ENCODE measurements at places on chromosomes 2 and 18.

- peak overlapping the region; percentile 99 for H3K27ac ChIP-seq
- peaks cover 57% of the 10 kb centered on the region for H3K36me3 ChIP-seq
- no peak overlapping the region for H3K4me3 ChIP-seq
- H3K27me3 ChIP-seq, result no peaks in the 10 kb centered on the region
- no peak for ATAC-seq
- peaks cover 8% of the 10 kb centered on the region for H3K4me1 ChIP-seq
Observed at GRCh38 chr2:20622296-20622686, 28.6 kb downstream of the HS1BP3 start.

- ATAC-seq, result no peak
- no peaks in the 10 kb centered on the region for H3K4me1 ChIP-seq
- H3K27ac ChIP-seq, result no peak overlapping the region
- H3K27me3 ChIP-seq, result no peaks in the 10 kb centered on the region
Observed at GRCh38 chr2:177716484-177716883, 323.9 kb downstream of the AGPS start.

- ATAC-seq, result no peak
- H3K4me3 ChIP-seq, result no peak overlapping the region
- H3K4me1 ChIP-seq, result no peaks in the 10 kb centered on the region
Observed at GRCh38 chr2:77325395-77325794, 196.8 kb downstream of the LRRTM4 start.

GRCh38 chr2:177419274-177419673 is 26.7 kb downstream of the AGPS start:
- H3K27ac ChIP-seq, result no peak overlapping the region
- no peak overlapping the region for H3K4me3 ChIP-seq
- no peaks in the 10 kb centered on the region for H3K36me3 ChIP-seq
- no peaks in the 10 kb centered on the region for H3K4me1 ChIP-seq
- H3K27me3 ChIP-seq, result no peaks in the 10 kb centered on the region

DNA sequence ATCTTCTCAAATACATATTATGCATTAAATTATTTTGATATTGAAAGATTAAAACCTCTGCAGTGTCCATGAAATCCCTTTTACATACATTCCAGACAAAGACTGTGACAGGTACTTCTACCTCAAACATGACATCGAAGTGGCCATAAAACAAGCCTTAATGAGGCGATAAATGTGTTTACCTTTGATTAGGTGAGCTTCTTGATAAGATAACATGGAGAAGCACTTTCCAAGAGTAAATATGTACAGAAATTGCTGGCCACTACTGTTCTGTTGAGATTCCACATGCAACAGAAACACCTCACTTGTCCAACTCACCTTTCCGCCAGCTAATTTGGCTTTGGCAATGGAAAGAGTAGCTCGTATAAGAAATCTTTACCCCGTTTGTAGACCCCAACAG is 55.2 kb downstream of the ZEB2 start:
- peaks cover 21% of the 10 kb centered on the region for H3K4me1 ChIP-seq
- no peak overlapping the region for H3K27ac ChIP-seq
- ATAC-seq, result no peak
- no peak overlapping the region for H3K4me3 ChIP-seq
- no peaks in the 10 kb centered on the region for H3K27me3 ChIP-seq

- H3K4me3 ChIP-seq, result no peak overlapping the region
- no peaks in the 10 kb centered on the region for H3K36me3 ChIP-seq
- no peak overlapping the region for H3K27ac ChIP-seq
Observed at GRCh38 chr2:18763338-18763737, 174.0 kb upstream of the NT5C1B start.

GRCh38 chr2:196131384-196131937 is 39.9 kb downstream of the STK17B start:
- no peaks in the 10 kb centered on the region for H3K4me1 ChIP-seq
- H3K27ac ChIP-seq, result no peak overlapping the region
- H3K27me3 ChIP-seq, result no peaks in the 10 kb centered on the region
- no peak for ATAC-seq
- H3K36me3 ChIP-seq, result no peaks in the 10 kb centered on the region

DNA sequence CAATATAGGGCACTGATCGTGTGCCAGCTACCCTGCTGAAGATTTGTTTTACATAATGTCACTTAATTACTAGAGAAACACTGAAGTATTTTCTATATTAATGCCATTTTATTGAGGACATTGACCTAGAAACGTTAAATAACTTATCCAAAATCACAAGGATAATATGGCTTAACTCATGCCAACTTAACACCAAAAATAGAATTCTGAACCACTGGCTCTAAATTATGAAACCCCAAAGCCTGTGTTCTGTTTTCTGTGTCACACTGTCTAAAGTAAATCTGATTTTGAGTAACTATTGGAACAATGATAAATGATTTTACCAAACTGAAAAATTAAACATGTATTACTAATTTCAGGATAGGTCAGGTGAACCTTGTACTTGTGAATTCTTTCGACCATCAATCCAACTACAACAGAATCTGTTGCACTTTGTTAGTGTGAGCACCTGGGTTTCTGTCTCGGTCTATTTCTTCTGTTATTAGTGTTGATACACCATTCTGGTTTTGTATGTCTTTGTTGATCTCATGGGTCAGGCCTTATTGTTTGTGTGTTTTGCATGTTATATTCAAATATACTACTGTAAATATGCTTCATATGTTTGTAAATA is 48.2 kb upstream of the CCDC141 start:
- H3K4me1 ChIP-seq, result no peaks in the 10 kb centered on the region
- no peak overlapping the region for H3K27ac ChIP-seq
- no peak overlapping the region for H3K4me3 ChIP-seq
- no peaks in the 10 kb centered on the region for H3K36me3 ChIP-seq
- H3K27me3 ChIP-seq, result no peaks in the 10 kb centered on the region

DNA sequence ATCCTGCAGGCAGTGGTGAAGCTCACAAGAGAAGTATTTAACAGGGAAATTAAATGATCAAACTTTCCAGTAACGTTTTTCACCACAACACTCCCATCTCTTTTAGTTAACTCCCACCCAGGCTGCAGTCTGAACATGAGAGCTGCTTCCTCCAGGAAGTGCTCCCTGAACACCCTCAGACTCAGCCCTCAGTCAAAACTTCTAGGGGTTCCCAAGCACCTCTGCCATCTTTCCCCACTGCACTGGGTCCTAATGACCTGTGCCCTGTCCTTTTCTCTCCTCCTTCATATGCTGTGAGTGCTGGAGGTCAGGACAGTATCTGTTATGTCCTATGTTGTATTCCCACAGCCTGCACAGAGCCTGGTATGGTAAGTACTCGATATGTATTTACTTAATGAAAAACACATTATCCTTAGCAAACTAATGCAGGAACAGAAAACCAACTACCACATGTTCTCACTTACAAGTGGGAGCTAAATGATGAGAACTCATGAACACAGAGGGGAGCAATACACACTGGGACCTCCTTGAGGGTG is 49.2 kb upstream of the ASPRV1 start:
- no peak overlapping the region for H3K27ac ChIP-seq
- H3K36me3 ChIP-seq, result no peaks in the 10 kb centered on the region
- H3K4me1 ChIP-seq, result no peaks in the 10 kb centered on the region
- ATAC-seq, result no peak

GRCh38 chr2:142038826-142039225 is 92.0 kb downstream of the LRP1B start:
- no peak overlapping the region for H3K27ac ChIP-seq
- H3K27me3 ChIP-seq, result no peaks in the 10 kb centered on the region
- no peak for ATAC-seq
- H3K36me3 ChIP-seq, result no peaks in the 10 kb centered on the region

GRCh38 chr2:201886504-201886903 is 80.2 kb downstream of the CDK15 start:
- no peaks in the 10 kb centered on the region for H3K36me3 ChIP-seq
- H3K4me3 ChIP-seq, result no peak overlapping the region
- peaks cover 37% of the 10 kb centered on the region for H3K4me1 ChIP-seq
- no peaks in the 10 kb centered on the region for H3K27me3 ChIP-seq
- no peak for ATAC-seq
- no peak overlapping the region for H3K27ac ChIP-seq

DNA sequence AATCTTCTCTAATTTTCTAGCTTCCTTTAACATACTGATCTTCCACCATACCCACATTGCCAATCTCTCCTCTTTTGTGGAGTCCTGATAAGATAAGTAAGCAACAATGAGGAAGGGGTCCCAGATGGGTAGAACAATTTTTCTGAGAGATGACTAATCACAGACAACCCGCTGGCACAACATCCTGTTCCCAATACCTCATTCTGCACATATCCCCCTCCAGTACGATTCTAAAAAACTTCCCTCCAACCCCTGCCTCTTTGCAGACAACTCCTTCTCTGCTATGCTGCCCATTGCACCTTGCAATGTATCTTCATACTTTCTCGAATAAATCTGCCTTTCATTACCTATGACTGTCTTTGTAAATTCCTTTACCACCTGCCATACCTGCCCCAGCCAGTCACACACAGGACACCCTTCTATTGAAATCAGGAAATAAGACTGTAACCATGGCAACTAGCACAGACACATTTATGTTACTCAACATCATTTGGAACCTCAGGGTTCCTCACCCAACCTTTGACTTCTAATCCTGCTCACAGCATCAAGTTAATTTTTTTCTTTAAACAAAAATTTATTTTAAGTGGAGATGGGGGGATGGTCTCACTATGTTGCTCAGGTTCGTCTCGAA is 7.4 kb upstream of the EXOC6B start:
- no peaks in the 10 kb centered on the region for H3K4me1 ChIP-seq
- no peak for ATAC-seq
- H3K27ac ChIP-seq, result no peak overlapping the region
- H3K4me3 ChIP-seq, result no peak overlapping the region
- no peaks in the 10 kb centered on the region for H3K36me3 ChIP-seq
- H3K27me3 ChIP-seq, result peaks cover 8% of the 10 kb centered on the region

- H3K36me3 ChIP-seq, result no peaks in the 10 kb centered on the region
- no peak overlapping the region for H3K27ac ChIP-seq
- H3K4me1 ChIP-seq, result no peaks in the 10 kb centered on the region
- peaks cover 22% of the 10 kb centered on the region for H3K27me3 ChIP-seq
- no peak overlapping the region for H3K4me3 ChIP-seq
Observed at GRCh38 chr2:235371018-235371417, 122.8 kb upstream of the AGAP1 start.

DNA sequence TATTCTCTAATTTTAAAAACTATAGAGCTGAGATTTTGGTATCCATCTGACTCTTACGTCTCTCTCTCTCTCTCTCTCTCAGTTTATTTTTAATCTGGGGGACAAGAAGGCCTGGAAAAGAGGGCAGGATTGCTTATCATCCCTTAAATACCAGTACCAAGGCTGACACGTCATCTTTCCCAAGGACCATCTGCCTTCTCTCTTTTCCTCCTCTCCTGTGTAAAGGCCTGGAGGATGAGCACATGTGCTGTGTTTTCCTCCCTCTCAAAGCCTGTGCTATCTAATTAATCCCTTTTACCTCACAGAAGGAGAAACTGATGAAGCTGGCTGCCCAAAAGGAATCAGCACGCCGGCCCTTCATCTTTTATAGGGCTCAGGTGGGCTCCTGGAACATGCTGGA is 7.3 kb downstream of the IL37 start:
- no peak for ATAC-seq
- H3K4me1 ChIP-seq, result no peaks in the 10 kb centered on the region
- H3K27ac ChIP-seq, result no peak overlapping the region
- no peak overlapping the region for H3K4me3 ChIP-seq
- H3K36me3 ChIP-seq, result no peaks in the 10 kb centered on the region
- no peaks in the 10 kb centered on the region for H3K27me3 ChIP-seq

DNA sequence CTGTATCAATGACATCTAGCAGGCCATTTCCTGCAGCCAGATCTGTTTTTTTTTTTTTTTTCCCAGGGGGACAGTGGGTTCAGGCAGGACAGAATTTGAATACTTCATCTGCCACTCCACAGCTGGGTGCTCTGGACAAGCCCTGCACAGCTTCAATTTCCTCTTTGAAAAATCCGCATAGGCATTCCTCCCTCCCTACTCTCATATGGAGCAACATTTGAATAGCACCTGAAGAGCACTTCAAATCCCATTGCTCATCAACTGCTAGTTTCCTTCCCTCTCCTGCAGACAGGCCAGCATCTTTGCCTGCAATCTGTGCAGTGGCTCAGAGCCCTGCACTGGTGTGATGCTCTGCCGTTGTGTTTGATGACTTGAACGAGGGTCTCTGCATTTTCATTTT is 326.3 kb downstream of the TSN start:
- no peaks in the 10 kb centered on the region for H3K36me3 ChIP-seq
- no peak overlapping the region for H3K4me3 ChIP-seq
- no peaks in the 10 kb centered on the region for H3K27me3 ChIP-seq

GRCh38 chr2:109481196-109481555 is 132.6 kb downstream of the SEPTIN10 start:
- H3K36me3 ChIP-seq, result no peaks in the 10 kb centered on the region
- H3K4me1 ChIP-seq, result peaks cover 24% of the 10 kb centered on the region
- no peak overlapping the region for H3K4me3 ChIP-seq
- H3K27me3 ChIP-seq, result no peaks in the 10 kb centered on the region
